ENCODE measurements at places on chromosomes 2 and 18.

DNA sequence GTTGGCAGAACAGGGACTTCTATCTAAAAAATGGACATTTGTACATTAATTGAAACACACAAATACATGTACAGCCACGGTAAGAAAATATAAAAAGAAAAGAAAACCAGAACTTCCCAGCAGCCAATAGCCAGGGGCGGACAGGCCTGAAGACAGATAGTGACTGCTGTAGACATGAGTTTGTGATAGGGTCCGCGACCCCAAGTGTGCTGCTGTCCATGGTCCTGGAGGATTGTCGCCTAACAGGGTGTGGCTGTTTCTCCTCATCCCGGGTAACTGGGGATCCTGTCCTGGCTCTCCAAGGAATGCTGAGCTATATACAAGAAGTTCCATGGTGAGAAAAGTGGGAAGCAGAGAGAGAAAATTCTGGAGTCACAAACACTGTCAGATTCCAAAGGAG is 266.5 kb upstream of the SALL3 start:
- DNase-seq = no peak

DNA sequence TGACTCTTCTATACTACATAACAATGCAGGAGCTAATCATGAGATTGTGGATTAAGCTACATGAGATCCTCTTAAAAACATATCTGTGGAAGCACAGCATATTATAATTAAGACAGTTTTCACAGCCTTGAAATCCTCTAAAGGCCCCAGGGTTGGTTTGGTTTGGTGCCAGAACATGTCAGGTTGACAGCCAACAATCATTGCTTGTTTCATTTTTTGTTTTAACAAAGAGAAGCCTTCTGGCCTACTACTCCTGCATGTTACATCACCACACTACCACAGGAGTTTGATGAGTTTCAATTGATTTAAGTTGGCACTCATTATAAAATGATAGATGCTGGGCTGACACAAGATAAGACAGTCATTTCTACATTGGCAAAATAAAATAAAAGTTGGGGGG is 255.9 kb upstream of the ERBB4 start:
- DNase-seq = no peak

- no peak for DNase-seq
Measured at GRCh38 chr2:147589127-147589526, 255.7 kb upstream of the ACVR2A start.

GRCh38 chr18:32803568-32803967 is 30.7 kb upstream of the KLHL14 start:
- peak; percentile 45 for DNase-seq

DNA sequence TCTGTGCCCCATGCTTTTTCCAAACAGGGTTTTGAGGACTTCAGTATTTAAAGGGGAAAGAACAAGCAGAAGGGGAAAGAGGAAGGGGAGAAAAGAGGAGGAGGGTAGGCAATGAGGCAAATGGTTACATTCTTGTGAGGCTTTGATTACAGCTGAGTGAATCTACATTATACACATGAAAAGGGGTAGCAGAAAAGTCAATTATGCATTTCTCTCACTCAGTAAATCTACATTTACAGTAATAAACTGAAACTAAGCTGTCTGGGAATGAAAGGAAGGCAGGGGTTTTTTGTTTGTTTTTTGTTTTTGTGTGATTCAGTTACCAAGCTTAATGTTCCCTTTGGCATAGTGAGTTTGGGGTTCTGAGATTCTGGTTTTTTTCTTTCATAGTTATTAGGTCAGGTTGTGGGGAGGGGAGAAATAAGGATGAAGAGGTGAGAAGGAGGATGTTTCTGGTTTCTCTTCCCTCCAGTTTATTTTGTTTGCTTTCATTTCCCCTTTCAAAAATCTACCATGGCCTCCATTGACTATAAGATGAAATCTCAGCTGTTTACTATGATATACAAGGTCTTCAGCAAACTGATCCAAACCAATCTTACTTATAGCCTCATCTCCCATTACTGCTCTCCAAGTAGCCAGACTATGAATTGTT is 18.7 kb downstream of the C18orf63 start:
- no peak for DNase-seq

DNA sequence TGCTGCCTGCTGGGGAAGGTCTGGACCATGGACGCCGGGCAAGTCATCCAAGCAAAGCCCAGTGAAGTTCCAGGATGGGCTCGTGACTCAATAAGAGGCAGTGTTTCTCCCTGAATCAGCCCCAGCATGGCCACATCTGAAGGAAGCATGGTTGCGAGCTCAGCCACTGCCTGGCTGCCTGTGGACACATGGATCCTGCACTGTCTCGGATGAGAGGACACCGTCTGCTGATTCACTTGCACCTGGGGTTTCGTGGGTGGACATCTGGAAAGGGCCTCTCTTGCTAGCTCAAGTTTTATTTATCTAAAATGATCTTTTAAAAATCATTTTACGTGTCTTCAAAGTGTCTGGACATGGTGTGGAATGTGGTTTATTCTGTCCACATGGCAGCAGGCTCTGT is 224.8 kb upstream of the FN1 start:
- peak; percentile 98 for DNase-seq

GRCh38 chr2:20696366-20696765 is 29.4 kb downstream of the GDF7 start:
- DNase-seq = no peak

DNA sequence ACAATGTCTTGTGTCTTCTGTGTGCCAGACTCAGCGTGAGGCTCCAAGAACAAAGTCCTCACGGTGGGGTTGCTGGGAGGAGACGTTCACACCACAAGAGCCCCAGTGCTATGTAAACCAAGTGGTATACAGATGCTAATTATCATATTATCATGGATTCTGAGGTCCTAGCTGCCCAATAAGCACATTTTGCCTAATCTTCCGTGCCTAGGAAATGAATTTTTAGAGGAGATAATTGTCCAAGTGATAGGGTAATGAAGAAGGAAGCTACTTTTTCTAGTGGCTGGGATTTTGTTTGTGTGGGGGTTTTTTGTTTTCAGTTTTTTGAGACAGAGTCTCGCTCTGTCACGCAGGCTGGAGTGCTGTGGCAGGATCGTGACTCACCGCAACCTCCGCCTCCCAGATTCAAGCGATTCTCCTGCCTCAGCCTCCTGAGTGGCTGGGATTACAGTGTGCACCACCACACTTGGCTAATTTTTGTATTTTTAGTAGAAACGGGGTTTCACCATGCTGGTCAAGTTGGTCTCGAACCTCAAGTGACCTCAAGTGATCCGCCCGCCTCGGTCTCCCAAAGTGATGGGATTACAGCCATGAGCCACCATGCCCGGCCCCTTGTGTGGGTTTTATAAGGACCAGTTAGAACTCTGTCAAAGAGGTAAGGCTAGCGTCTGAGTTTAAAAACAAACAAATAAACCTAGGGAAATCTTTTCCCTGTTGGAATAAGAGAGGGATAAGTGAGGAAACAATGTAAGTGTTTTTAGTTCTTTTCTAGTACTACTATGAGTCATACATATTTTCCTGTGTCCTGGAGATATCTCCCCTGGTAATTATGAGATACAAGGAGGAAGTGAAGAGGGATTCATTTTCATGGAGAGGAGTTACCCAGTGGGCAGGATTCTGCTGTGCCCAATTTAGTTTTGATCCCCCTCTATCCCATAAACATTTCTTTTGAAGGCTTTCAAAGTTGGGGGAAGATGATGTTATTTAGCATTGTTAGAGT is 9.5 kb upstream of the SMAD7 start:
- DNase-seq = no peak

GRCh38 chr2:1140389-1141003 is 189.8 kb downstream of the SNTG2 start:
- DNase-seq = no peak

DNA sequence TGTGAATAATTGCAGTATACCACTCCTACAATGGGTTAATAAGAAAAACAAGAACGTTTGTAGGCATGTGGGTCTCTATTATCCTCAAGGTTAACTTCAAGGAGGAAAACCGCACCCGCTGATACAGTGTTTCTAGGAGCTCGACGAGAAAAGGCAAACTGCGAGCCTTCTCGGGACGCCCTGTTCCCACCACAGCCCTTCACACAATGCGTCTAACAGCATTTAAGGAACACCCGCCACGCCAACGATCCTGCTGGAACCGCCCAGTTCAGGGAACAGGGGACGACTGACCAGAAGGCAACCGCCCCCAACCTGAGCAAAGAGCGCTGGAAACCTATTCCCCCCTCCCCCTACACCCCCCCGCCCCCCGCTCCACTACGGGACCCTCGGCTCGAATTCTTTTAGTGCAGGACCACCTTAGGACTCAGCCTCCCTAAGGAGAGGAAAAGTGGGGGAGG is 710 bp upstream of the TMSB10 start:
- no peak for DNase-seq

DNA sequence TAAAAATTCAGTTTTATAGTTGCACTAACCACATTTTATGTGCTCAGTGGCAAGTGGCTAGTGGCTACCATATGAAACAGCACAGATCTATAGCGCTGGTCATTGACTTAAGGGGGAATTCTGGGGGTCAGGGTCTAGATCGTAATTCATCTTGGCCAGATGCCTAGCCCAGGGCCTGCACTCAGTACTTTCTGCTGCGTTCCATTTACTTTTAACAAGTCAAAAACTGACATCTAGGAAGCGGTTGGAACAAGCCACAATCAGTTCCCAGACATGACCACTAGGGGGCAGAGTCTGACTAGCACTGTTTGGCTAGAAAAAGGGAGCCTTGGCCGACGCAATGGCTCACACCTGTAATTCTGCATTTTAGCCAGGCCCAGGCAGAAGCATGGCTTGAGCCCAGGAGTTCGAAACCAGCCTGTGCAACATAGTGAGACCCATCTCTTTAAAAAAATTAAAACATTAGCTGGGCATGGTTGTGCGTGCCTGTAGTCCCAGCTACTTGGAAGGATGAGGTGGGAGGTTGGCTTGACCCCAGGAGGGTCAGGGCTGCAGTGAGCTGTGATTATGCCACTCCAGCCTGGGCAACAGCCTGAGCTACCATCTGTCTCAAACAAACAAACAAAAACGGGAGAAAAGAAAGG is 9.0 kb upstream of the TMBIM1 start:
- DNase-seq = peak; percentile 45

GRCh38 chr2:211132573-211132972 is 576.2 kb downstream of the CPS1 start:
- no peak for DNase-seq

- DNase-seq = no peak
Measured at GRCh38 chr2:217090024-217090473, 230.2 kb upstream of the TNP1 start.

GRCh38 chr2:152466041-152466440 is 131.1 kb downstream of the FMNL2 start:
- no peak for DNase-seq

GRCh38 chr2:10080536-10081304 is 509 bp upstream of the CYS1 start:
- no peak for DNase-seq

Data from kidney epithelial cell (primary cell).